Tracheal epithelial cell (primary cell): ENCODE measurements at places on chromosomes 1 and 21. TPM values are rescaled to one million over a fixed set of nuclear protein-coding genes. Genes with fewer than 3 reads are reported as not detected.

Gene GPR161
- 9.4 and 20.5 TPM in 2 replicates for total RNA-seq

Gene CR1L
- total RNA-seq: not detected in 2 replicates

Gene MTARC2
- 2.9 and 5.1 TPM in 2 replicates for total RNA-seq

Gene TIAM1
- 10.2 and 13.7 TPM in 2 replicates for total RNA-seq

Gene SELENON
- 9.2 and 11.9 TPM in 2 replicates for total RNA-seq

Gene HHAT
- 7.7 and 9.2 TPM in 2 replicates for total RNA-seq
